Activated CD8-positive, alpha-beta memory T cell treated with anti-CD3 and anti-CD28 coated beads for 24 hours (primary cell): ENCODE measurements at places on chromosomes 2 and 18.

- DNase-seq = no peak
Measured at GRCh38 chr2:208657468-208657867, 250.9 kb downstream of the PTH2R start.

GRCh38 chr2:51032751-51033330 lies 909 bp upstream of the NRXN1 start:
- no peak for DNase-seq

DNA sequence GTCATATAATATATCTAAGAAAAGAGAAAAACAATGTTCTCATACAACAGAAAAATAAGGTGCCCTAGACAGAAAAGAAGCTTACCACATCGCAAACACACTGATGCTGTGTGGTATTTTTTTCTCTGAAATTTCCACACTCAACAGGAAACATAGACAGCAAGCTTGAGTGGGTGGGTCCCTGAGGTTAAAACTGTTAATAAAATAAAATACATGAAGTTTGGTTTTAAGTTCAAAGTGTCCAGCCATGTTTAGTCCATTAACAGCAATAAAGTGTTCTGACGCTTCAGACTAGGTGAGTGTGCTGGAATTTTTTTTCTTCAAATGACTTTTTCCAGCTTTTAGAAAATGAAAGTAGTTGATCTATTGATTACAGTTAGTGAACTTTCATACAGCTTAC lies 83.3 kb upstream of the EPB41L5 start:
- DNase-seq = no peak

- DNase-seq = no peak
Measured at GRCh38 chr2:241040081-241040803, 41.8 kb downstream of the SNED1 start.

DNA sequence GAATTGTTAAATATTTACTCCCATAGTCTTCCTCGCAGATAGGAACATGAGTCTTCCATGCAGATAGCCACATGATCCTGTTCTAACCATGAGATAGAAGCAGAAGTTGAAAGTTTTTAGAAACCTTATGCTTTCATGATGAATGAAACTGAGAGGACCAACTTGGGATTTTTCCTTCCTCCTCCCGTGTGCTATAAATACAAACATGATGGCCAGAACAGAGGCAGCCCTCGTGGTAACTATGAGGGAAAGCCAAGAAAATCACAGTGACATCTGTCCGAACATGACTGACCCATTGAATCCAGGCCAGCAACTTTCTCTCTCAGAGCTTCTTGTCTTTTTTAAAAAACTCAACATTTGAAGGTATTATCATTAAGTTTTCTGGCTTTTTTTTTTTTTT lies 78.5 kb downstream of the ACAA2 start:
- DNase-seq = no peak

- peak; percentile 88 for DNase-seq
Measured at GRCh38 chr2:97662895-97663625, 784 bp downstream of the ACTR1B start.
